Cardiac muscle cell (in vitro differentiated cells and primary cell): ENCODE measurements at places on chromosomes 2 and 18. TPM values are rescaled to one million over a fixed set of nuclear protein-coding genes. Genes with fewer than 3 reads are reported as not detected.

LIMS4 gene
- 2.1 and 2.3 TPM in 2 replicates for total RNA-seq

OTX1 gene
- 0.14 and 0.66 TPM in 2 replicates for total RNA-seq

NEU4 gene
- total RNA-seq: 0.56 and 1.8 TPM in 2 replicates

DNA sequence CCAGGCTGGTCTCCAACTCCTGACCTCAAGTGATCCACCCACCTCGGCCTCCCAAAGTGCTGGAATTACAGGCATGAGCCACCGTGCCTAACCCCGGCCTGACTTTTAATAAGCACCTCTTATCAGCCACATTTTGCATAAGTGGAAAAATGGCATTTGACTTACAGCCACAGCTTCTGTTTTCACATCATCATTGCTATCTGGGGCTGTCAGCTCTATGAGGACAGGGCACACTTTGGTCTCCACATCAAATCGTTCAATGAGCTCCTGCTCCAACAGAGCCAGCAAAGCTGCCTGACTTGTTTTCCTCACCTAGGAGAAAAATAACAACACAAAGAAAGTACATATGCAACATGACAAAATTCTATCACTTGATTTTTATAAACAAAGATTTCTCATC, 26.4 kb downstream of the PPP4R1 start:
- DNase-seq: no peak

GRCh38 chr18:67142604-67143003, 373.9 kb downstream of the DSEL start:
- DNase-seq: no peak
